ENCODE measurements at places on chromosomes 7 and 10.
A peak's percentile ranks its signal among the peaks of the same experiment; 100 is the strongest.

DNA sequence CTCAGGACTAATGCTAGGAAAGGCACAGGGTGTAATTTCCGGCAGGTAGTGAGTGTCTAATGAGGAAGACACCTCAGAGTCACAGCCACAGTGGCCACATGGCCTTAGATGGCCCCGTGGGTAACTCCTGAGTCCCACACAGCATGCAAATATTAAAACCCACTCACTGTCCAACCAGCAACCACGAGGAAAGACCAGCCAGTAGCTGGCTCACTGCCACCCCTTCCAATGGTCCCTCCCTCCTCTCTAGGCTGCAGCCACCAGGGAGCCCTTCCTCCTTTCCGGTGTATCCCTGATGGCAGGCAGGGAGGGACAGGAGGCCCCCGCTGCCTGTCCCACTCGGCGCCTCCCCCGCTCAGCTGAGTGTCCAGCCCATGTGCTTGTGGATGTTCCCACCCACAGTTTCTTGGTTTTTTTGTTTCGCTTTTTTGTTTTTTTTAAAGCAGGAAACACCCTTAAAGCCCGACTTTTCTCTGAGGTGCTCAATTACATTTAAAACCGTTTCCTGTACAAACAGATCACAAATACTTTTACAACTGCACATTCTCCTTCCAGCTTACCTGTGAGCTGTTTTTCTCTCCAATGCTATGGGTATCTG is 9.2 kb downstream of the BNIP3 start:
- DNase-seq, result peak; percentile 58

GRCh38 chr10:26457088-26457487 is 18.9 kb downstream of the APBB1IP start:
- DNase-seq, result no peak

GRCh38 chr7:6442114-6442513 is 5.6 kb downstream of the DAGLB start:
- DNase-seq, result peak; percentile 83

DNA sequence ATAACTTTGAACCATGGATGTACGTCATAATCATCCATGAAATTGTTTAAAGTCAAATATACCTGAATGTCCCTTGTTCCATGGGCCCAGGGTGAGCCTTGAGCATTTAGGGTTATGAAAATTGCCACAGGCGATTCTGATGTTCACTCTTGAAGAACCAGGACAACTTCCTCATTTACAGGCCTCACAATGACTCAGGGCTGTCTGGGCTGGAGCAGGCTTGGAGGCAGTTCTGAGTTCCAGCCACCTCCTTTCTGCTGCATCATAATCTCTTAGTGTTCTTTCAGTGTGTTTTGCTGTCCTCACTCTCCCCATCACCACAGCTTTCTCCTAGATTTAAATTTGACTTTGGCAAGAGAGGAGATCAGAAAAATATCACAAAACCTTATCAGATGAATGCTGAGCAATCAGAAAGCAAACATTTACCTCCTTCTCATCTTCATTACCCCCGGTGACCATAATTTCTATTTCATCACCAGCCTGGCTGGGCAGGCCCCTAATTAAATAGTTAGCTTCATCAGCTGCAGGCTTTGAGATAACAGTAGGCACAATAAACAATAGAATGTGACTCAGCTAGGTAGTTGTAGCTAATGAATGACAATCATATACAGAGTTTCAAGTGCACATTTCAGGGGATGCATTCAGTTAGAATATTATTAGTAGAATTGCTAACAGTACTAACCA is 571.0 kb downstream of the SH2D4B start:
- DNase-seq, result no peak

- peak; percentile 5 for DNase-seq
These were observed 140.9 kb downstream of the AUTS2 start for GRCh38 chr7:69739190-69739589.

DNA sequence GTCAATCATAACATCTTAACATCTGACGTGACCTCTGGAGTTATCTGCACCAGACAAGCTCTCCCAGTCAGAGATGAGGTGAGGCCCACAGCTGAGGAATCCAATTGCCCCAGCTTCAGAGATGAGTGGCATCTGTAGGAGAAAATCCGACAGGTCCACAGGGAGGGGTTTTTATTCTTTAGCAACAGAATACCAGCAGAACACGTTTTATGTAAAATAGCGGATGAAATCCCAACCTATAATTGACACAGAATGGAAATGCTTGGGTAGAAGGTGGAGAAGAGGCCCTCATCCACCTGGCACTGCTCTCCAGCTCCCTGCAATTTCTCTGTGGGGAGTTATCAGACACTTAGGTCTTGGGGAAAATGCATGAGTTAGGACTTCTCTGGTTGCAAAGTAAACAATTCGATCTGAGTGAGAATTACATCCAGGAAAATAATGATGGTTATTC is 144.2 kb upstream of the NRP1 start:
- no peak for DNase-seq

GRCh38 chr7:158664406-158664805 is 40.2 kb downstream of the NCAPG2 start:
- DNase-seq, result no peak

- no peak for DNase-seq
These were observed 75.9 kb downstream of the ADARB2 start for GRCh38 chr10:1661416-1661815.

DNA sequence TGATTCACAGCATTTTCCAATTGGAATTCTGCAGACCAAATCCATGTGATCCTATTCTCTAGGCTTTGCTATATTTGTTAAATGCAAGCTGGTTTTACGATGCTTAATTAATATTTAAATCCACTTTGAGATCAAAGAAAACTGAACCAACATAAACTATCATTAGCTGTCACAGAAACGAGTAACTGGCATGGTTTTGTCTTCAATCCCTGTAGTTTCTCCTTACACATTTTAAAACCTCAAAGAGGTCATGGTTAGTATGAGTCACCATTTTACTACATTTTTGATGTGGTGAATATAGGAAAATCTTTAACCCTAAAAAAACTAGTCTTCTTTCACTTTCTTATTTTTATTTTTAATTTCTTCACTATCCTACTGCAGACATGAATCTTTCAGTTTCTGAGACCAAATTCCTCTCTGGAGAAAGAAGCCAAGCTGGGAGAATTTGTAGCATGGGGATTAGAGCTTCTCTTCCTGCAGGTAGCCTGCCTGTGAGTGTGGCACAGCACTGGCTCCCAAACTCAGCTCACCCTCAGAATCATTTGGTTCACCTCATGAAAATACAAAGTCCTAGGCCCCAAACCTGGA is 8.7 kb upstream of the LIPM start:
- DNase-seq, result peak; percentile 46

GRCh38 chr10:4048236-4048864 is 263.3 kb upstream of the KLF6 start:
- no peak for DNase-seq
